Kidney capillary endothelial cell (primary cell): ENCODE measurements at places on chromosomes 5 and 9.

- peak; percentile 33 for DNase-seq
These were observed 475.7 kb upstream of the TNC start for GRCh38 chr9:115593587-115594091.

GRCh38 chr9:36154331-36154952, 14.7 kb upstream of the CCIN start:
- DNase-seq: peak; percentile 83

- DNase-seq: no peak
These were observed 11.3 kb downstream of the KLF9 start for GRCh38 chr9:70403166-70403565.

- DNase-seq: no peak
These were observed 61.7 kb upstream of the SUB1 start for GRCh38 chr5:32523625-32524024.

- DNase-seq: peak; percentile 69
These were observed 11.7 kb downstream of the CAVIN4 start for GRCh38 chr9:100589582-100589981.

DNA sequence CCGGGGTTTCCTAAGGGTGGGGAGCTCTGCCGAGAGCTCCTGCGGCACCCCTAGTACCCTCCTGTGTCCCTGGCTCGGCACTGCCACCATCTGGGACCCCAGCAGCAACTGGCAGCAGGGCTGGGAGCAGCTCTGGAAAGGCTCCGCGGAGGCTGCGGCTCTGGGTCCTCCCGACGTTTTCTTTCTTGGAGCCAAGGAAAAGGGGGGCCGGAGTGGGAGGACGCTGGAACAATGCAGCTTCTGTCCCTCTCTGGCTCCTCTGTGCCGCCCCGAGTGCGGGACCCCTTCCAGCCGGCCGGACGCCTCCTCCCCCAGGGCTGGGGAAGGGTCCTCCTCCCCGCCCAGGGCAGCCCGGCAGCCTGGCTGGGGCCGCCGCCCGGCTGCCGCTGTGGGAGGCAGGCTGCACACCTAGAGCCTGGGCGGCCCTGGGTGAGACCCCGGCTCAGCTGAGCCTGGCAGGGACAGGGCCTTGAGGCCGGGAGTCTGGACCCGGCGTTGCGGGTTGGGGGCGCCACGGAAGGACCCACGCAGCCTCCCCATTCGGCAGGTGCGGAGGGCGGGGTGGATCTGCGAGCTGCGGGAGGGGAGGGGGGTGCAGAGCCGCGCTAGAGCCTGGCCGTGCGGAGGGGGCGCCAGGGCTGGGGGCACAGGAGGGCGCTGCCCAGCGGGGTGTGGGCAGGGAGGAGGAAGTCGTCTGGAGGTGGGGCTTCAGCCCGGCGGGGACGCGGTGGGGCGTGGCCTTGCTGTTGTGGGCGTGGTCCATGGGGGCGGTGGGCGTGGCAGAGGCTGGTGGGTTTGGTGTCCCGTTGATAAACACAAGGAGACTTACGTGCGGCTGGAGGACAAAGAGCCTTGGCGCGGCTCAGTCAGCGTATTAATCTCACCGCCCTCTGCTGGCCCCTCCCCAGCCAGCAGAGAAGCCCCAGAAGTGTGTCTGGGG, 15.1 kb downstream of the GPSM1 start:
- DNase-seq: peak; percentile 66

DNA sequence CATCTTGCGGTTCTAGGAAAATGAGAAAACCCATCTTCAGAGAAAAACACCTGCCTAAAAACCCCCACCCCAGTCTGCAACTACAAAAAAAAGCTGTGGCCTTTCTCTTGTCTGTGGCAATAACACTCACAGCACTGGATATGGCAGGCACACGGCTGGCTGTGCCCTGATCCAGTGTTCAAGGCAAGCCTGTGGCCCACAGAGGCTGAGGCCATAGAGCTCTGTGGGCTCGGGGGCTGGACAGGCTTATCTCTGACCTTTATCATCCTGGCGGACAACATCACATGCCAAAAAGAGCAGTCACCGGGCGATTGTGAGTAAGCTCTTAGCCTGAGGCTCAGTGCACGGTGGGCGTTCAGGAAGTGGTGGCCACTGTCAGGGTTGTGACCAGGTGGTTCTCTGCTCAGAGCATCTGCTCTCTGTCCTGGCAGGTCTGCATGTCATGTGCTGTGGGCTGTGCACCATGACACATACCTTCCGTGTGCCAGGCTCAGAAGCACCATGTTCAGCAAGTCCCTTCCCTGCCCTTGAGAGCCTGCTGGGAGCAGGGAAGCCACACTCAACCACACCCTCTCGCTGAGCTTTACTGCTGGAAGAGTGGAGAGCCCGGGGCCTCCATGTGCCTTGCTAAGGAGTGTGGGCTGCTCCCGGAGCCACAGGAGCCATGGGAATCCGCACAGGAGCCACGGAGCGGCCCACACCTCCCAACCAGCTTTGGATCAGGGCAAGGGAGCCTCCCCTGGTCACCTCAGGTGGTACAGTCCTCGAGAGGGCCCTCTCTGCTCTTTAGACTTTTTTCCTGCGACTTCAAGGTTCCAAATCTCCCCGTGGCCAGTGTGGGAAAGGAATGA, 34.6 kb upstream of the WDR38 start:
- no peak for DNase-seq

DNA sequence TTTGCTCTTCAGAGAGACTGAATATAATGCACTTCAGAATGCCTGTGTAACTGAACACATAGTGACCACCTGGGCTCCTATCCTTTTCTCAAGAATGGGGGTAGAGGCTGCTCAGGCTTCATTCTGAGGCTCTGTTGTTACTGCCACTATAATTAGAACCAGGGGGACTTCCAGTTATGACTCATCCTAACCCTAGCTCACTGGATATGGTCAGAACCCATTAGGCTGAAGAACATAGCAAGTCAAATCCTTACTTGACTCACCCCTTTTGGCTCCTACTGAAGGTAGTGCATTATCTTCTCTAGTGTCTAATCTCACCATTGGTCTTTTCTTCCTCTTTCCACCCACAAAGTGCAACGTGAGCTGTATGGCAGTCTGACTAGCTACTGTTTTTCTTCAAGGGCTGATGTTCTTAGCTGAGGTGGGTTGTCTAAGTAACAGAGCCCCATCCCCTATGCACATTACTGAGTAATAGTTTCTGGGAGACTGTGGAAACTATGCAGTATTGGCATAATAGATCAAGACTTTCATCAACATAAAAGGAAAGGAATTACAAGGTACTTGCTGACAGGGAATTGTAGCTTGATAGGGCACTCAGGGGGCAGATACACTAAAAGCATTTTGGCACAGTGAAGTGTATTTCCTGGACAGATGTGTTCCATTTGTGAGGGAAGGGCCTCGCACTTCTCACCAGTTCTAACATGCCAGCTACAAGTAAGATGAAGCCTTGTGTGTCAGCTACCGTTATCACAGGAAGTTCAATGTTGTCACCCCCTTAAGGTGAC, 431.0 kb upstream of the MEF2C start:
- peak; percentile 10 for DNase-seq

DNA sequence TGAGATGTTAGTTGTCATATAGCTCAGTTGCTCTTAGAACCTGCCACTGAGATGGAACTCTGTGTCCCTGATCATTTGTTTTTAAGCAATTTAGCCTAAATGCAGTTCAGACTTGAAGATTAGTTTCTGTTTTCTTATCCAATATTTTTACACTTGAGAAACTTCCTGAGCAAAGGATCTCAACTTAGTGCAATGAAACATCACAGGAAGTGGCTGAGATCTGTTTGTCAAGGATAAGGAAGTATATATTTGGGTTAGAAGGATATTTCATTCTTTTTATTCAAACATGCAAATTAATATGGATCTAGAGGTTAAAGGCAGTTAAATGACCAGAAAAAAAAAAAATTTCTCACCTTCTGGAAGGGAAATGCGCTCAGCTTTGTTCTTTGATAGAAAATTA, 19.7 kb upstream of the F2R start:
- no peak for DNase-seq

DNA sequence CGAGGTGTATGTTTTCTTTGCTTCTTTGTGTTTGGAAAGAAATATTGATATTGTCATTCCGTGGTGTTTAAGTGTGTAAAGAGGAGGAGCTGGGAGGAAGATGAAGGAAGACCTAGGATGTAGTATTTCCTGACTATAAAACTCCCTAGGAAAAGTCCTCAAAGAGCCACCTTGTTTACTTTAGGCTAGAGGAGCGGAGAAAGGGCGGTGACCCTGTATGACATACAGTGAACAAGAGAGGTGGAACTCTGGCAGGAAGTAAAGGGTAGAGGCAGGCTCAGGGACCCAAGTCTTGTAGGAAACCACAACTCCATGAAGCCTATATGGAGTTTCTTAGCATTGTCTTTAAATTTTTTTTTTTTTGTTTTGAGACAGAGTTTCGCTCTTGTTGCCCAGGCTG, 303.9 kb downstream of the DOCK8 start:
- no peak for DNase-seq

DNA sequence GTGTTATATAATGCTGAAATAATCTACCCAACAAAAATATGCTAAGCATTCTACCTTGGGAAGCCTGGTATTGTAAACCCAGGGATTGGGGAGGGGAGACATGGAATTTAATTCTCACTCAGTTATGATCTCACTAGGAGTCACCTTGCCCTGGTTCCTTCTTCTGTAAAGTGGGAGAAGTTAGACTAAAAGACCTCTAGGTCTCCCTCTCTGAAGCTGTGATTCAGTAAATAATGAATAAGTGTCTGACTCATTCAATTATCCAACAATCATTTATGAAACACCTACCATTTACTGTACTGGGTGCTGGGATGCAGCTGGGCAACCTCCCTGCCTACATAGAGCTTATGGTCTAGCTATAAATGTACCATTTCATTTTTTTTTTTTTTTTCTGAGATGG, 20.2 kb upstream of the SPARC start:
- DNase-seq: no peak

GRCh38 chr9:134877541-134877940, 3.1 kb upstream of the FCN2 start:
- DNase-seq: no peak

DNA sequence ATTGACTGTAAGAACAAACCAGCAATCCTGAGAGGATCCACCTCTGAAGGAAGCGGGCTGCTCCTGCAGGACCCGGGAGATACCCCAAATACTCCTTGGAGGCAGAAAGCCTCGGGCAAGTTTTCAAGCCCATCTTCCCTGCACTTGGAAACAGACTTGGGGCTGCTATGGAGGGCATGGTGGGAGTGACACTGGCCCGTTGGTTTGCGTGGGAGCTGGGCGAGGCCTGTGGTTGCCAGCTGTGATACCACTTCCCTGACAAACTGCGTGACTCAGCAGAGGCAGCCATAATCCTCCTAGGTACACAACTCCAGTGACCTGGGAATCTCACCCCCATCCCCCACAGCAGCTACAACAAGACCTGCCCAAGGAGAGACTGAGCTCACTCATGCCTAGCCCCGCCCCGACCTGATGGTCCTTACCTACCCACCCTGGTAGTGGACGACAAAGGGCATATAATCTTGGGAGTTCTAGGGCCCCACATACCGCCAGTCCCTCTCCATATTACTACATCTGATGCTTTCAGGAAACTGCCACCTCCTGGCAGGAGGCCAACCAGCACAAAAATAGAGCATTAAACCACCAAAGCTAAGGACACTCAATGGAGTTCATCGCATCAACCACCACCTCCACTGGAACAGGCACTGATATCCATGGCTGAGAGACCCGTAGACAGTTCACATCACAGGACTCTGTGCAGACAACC, 38.1 kb upstream of the VLDLR start:
- no peak for DNase-seq

DNA sequence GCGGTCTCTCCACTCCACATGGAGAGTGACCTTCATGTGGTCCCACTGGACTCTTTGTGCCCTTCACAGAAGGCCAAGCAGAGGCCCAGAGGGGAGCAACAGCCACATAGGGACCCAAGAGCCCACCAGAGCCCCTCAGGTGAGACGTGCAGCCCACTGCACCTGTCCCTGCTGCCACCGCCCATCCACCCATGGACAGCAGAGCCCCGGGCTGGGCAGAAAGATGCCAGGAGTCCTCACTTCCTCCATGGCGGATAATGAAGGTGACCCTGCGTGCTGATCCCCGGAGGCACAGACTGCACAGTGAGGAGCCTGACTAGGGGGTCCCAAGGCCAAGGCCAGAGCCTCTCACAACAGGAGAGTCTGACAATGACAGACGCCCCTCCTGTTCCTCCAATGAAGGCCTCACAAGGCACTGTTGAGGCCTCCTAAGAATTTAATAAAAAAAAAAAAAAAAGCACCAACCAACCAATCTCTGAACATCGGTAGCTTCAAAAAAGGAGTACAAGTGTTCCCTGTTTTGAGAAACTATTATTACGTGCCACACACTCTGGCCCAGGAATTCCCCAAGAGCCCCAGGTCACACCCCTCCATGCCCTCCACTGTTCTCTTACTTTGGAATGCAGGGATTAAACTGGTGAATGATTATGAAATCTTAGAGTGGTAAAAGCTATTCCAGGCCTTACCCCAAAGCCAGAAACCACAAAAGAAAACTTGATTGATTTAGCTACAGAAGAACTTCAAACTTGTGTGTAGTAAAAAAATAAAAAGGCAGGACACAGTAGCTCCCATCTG, 2.8 kb upstream of the PPP1R26 start:
- DNase-seq: no peak

DNA sequence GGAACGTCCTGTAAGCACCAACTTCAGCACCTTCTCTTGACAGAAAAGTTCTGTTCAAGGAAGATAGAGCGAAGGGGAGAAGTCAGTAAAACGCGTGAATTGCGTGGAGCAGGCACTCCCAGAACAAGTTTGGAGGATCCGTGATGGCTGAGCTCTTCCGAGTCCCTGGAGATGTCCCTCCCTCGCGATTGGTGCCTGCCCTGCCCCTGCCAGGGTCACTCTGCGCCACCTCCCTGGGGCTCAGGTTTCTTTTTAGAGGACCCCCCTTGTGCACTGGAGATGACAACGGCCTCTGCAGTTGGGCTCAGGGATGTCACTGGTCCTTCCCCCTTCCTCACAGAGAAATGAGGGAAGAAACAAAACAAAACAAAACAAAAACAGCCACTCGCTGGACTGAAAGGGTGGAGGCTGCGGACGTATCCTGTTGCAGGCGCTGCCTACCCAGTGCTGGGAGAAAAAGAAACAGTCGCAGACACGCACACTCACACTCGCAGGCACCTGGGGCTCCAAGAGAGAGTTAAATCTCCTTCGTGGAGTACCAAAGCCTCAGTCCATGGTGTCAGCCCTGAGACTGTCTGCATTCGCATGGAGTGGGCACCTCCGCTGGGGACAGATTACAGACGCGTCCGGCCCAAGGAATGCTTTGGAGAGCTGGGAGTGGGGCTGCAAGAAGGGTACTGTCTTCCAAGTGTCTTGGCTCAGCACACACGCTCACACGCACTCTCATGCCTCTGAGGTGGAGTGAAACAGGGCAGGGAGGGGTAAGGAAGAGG, 512.7 kb downstream of the SLCO4C1 start:
- DNase-seq: no peak

DNA sequence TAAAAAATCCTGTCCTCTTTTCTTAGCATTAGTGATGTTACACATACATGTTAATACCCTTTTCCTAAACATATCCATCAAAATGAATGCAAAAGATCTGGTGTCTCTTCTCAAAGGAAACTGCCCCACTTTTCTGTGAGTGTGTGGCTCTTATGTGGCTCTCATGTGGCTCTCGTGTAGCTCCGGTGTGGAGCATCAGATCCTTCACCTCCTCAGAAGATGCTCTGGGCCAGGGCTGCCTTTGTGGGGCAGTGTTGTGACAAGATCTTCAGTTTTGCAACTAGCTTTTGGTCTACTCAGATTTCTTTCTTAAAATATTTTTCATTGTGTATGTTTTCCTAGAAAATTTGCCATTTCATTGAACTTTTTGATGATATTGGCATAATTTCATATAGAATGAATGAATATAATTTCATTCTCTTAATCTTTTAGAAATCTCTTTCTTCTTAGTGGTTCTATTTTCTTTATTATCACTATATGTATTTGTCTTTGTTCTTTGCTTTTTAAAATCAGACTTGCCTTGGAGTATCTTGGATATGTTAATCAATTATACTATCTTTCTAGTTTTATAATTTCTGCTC, 19.4 kb downstream of the GARNL3 start:
- no peak for DNase-seq
